ENCODE measurements at places on chromosomes 5 and 9. TPM values are rescaled to one million over a fixed set of nuclear protein-coding genes. Genes with fewer than 3 reads are reported as not detected.

SAPCD2 gene
- not detected for total RNA-seq

GRCh38 chr5:77076961-77077828, 9.9 kb downstream of the ZBED3 start:
- peak overlapping the region; percentile 53 for H3K4me3 ChIP-seq
- H3K27me3 ChIP-seq, result no peaks in the 10 kb centered on the region
- H3K27ac ChIP-seq, result peak overlapping the region; percentile 86
- peak; percentile 52 for DNase-seq

GRCh38 chr9:81058782-81059181, 630.6 kb downstream of the TLE1 start:
- H3K27ac ChIP-seq, result no peak overlapping the region
- H3K27me3 ChIP-seq, result no peaks in the 10 kb centered on the region
- DNase-seq, result no peak
- H3K4me3 ChIP-seq, result no peak overlapping the region
- H3K36me3 ChIP-seq, result no peaks in the 10 kb centered on the region

- H3K36me3 ChIP-seq, result no peaks in the 10 kb centered on the region
- no peaks in the 10 kb centered on the region for H3K4me1 ChIP-seq
- H3K4me3 ChIP-seq, result no peak overlapping the region
- no peak for DNase-seq
Measured at GRCh38 chr5:144275329-144275728, 104.7 kb downstream of the KCTD16 start.

DNA sequence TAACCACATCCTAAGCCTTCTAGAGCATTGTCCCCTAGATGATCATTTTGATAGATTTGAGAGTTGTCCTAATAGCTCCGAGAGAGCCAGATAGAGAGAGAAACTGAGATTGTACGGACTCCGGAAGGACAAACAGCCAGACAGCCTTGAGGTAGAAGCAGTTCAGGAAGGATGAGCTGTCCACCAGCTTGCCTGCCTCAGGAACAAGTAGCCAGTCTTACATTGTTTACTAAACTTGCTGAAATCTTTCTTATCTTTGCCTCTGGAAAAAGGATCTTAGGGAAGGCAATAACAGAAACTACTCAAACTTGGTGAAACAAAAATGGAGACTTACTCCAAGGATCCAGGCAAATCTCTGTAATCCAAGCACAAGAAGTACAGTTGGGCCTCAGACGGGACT, 39.0 kb upstream of the SAP30L start:
- no peaks in the 10 kb centered on the region for H3K36me3 ChIP-seq
- no peak overlapping the region for H3K27ac ChIP-seq
- H3K27me3 ChIP-seq, result no peaks in the 10 kb centered on the region
- H3K4me1 ChIP-seq, result peaks cover 3% of the 10 kb centered on the region
- no peak overlapping the region for H3K4me3 ChIP-seq
